ENCODE measurements at places on chromosomes 4 and X.

DNA sequence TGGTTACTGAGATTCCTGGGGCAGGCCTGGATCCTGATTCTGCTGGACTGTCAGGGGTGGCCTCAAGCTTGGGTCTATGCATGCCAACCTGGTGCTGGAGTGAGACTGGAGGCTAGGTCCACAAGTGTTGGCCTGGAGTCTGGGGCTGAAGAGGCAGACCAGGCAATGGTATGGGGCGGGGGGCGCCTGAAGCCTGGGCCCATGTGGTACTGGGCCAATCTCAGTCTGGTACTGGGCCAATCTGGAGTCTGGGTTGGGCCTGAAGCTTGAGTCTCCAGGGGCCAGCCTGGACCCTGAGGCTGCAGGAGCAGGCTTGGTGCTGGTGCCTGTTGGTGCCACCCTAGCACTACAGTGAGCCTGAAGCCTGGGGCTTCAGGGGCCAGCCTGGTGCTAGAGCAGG, 108.9 kb upstream of the ZCCHC13 start:
- DNase-seq = no peak

DNA sequence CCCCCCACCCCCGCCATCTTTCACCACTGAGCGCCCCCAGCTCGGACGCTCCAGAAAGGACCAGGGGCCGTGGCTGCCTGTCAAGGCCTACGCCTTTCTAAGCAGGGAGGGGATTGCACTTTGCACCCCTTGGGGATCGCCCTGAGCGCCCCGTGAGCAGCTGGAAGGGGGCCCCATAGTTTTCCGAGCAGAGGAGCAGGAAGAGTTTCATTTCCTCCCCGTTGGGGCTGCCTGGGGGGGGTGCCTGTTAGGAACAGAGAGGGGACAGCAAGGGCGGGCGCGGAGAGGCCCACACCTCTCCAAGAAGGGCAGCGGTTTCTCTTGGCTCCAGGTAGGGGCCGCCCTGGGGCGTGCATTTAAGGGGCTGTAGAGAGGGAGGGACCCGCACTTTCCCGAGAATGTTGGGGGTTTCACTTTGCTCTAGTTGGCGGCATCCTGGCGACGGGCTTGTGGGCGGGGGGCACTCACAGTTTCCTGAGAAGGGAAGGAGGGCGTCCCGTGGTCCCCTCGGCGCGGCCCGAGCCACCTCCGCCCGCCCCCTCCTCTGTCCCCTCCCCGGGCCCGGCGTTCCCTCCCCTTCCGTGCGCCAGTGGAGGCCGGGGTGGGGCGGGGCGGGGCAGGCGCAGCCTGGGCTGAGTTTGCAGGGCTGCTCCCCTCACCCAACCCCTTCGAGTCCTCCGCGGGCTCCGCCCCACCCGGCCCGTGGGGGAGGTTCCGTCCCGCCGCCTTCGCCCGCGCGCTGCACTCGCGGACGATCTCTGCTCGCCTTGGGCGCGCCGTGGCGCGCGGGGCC, 82.3 kb upstream of the CD99 start:
- DNase-seq = peak; percentile 93

DNA sequence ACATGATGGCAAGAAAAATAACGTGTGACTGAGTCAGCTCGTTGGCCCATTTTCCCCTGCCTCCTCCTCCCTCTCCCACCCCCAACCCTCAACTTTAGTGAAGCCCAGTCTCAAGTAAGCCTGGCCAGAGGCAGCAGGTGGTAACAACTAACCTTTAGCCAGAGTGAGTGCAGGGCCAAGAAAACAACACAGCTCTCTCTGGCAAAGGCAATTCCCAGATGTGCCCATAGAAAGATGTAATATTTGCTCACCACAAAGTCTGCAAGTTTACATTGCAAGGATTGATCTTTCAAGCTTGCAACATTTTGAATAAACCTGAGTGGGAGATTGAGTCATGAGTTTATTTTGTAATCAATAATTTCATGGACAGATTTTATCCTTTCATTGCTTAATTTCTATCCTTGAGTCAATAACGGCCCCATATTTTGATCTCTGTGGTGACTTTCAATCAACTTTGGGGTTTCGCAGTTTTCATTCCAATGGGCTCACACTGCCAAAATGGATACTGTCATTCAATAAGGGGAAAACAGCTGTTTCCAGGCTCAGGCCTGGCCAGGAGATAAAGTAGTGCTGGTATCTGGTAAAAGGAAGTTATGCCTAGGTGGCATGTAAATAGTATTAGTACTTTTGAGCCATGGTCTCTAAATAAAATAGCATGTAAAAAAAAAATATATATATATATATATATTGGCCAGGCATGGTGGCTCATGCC, 130.7 kb upstream of the TMEM164 start:
- DNase-seq = no peak

DNA sequence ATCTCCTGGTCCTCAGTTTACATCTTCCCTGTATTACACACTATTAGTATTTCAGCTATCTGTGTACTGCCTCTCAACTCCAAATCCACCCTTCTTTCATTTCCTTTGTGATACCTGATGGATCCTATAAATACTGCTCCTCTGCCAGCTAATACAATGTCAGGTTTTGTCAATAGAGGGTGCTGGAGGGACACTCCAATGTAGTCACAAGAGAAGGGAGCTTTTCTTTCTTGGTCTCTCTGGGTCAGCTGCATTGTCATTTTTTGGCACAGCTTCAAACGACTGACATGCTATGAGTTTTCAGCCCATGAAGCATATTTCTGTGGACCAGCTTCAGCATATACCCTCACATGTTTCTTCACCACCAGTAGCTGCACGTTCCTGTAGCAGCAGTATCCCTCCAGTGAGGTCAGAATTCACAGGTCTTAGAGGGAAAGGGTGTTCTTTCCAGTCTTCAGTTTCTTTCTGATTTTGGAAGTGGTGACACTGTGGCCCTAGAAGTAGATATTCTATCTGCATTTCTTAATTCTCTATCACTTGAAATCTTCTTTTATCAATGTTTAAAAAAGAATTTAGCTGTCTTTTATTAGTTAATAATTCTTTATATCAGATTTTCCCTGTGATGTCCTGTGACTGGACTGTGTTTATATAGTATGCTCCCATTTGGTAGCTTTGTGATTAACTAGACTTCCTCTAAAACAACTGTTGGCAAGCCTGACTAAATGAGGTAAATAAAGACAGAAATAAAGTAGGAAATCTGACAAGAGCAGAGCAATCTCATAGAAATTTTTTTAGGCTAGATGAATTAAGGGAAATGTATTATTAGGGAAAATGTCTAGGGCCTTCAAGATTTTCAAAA, 60.6 kb downstream of the GABRA2 start:
- DNase-seq = peak; percentile 36

GRCh38 chrX:134677332-134677731, 19.1 kb upstream of the PLAC1 start:
- no peak for DNase-seq

- peak; percentile 35 for DNase-seq
Measured at GRCh38 chr4:107734120-107734519, 14.1 kb upstream of the PAPSS1 start.

DNA sequence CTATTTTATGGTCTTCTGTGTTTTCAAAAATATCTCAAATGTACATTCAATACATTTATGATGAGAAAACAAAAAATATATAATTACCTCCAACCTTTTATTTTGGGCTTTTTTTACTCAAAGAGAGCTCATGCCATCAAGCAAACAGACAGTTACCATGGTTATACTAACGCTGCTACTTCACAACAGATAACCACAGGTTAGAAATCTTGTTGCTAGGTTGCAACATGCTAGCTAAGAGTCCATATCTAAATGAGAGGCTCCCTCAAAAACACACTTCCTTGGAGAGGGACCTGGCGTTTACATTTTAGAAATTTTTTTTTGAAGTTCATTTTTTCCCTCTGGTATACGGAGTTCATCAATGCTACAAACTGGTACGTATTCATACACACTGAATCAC, 44.3 kb downstream of the TBC1D9 start:
- peak; percentile 12 for DNase-seq

- no peak for DNase-seq
Measured at GRCh38 chrX:14412686-14413085, 116.7 kb upstream of the GLRA2 start.

GRCh38 chr4:165715989-165716388, 157.0 kb upstream of the TLL1 start:
- no peak for DNase-seq

DNA sequence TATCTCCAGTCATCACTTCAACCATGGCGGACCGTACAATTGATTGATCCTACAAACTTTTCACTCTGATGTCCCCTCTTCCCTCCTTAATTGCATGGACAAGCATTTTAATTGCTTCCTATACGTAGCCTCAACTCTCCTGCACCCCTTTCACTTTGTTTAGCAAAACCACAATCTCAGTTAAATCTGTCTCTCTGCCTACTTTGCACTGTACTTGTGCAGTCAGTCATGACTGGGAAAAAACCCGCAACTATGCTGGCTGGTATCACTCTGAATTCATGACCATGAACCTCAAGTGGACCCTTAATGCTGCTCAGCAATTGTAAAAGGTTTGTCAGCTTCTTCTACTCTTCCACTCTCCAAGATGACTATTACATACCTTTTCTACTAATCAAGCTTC, 51.7 kb upstream of the AFF2 start:
- DNase-seq = no peak

DNA sequence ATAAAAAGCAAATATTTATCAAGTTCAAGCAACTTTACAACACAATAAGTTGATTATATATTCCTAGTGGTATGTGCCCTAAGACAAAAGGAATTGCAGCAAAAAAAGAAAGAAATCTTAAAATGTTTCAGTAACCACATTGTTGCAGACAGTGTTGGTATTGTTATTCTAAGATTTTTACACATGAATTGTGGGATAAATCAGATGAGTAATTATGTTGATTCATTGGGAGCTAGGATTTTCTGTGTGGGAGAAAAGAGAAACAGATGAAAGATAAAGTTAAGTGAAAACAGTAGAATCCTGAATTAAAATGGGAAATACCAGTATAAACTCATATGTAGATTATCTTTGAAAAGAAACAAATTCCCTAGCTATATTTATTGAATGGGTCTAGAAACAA, 362.4 kb downstream of the PPP3CA start:
- DNase-seq = no peak

- peak; percentile 63 for DNase-seq
Measured at GRCh38 chrX:68183612-68184214, 249.6 kb downstream of the OPHN1 start.

- no peak for DNase-seq
Measured at GRCh38 chrX:139815771-139816170, 107.8 kb upstream of the MCF2 start.

GRCh38 chrX:53813670-53814440, 127.3 kb upstream of the HUWE1 start:
- DNase-seq = no peak

GRCh38 chr4:17491196-17491595, 20.7 kb downstream of the QDPR start:
- DNase-seq = no peak

- no peak for DNase-seq
Measured at GRCh38 chr4:125520258-125520990, 205.7 kb downstream of the FAT4 start.

- no peak for DNase-seq
Measured at GRCh38 chrX:147226801-147227200, 412.3 kb upstream of the CXorf51A start.

GRCh38 chr4:88807499-88807898, 109.9 kb upstream of the NAP1L5 start:
- DNase-seq = no peak

GRCh38 chrX:148691456-148691855, 191.0 kb downstream of the AFF2 start:
- no peak for DNase-seq
